ENCODE measurements at places on chromosomes 16 and 17.

DNA sequence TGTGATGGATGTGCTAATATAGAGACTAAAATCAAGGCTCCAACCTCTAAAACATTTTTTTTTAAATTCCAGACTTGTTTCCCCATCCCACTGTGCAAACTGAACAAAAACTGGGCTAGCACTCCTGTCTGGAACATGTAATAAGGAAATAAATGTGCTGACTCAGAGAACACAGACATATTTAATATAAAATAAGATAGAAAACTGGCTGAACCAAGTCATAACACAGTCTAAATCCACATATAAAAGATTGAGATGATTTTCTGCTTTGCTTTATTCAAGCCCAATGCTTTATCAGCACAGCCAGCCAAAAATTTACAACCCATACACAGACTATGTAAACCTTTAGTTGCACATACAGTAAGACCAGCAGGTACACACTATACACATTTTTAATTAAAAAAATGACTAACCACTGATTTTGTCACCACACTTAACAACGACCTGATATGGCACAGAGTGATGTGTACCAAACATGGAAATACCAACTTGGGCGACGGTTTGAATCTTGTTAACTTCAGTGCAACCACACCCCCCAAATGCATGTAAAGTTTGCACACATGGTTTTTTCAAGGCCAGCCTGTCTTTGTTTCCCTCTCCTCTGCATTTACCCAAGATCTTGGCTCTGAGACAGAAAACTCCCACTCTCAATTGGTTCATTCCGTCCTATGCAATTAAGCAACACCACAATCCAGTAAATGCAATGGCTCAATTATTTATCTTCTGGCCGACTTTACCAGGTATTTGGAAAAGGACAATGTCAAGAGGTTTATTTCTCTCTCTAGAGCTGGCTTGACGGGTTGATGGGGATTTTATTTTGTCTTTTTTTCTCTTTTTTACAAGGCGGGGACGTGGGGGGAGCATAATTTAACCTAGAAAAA is 1.2 kb downstream of the STAT3 start:
- DNase-seq: no peak

DNA sequence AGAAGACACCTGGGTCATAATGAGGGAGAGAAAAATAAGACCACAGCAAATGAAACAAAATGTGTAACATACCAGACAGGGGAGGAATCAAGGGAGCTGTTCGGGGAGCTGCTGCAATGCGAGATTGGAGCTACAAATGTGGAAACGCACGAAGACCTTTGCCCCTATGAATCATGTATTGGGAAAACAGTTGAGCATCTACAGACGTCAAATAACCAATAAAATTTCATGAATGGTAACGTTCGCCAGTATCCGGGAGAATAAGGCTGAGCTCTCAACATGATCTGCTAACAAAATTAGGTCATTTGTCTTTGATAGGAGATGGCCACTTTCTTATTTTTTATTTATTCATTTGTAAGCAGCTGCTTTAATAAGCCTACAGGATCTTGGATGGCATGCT is 486.2 kb upstream of the RBFOX1 start:
- DNase-seq: no peak

GRCh38 chr16:88455610-88456355 is 2.7 kb downstream of the ZFPM1 start:
- peak; percentile 68 for DNase-seq

DNA sequence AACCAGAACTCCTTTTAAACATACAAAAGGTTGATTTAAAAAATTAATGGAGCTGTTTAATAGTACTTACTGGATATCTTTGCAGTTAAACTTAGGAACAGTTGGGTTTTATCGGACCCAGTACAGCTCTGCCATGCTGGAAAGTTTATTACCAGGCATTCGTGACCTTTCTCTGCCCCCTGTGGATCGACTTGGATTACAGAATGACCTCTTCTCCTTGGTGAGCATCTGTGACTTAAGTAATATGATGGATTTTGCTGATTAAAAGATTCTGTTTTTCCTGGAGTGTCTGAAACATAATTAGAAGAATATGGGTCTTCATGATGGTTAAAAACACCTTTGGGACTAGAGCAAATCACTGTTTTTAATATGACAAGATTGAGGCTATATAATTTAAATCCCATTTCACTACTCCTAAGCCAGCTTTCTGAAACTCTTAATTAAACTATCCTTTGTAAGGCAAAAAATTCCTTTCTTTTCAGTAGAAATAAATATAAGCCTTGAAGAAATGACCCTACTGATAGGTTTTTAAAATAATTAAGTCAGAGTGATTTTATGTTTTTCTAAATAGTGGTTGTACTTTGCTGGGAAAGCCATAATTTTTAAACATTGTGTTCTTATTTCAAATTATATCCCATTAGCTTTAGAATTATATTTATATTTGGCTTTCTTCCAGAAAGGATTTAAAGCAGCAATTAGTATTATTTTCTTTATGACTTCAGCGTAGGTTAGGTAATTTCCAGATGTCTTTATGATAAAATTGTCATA is 45.7 kb upstream of the KPNB1 start:
- DNase-seq: no peak

DNA sequence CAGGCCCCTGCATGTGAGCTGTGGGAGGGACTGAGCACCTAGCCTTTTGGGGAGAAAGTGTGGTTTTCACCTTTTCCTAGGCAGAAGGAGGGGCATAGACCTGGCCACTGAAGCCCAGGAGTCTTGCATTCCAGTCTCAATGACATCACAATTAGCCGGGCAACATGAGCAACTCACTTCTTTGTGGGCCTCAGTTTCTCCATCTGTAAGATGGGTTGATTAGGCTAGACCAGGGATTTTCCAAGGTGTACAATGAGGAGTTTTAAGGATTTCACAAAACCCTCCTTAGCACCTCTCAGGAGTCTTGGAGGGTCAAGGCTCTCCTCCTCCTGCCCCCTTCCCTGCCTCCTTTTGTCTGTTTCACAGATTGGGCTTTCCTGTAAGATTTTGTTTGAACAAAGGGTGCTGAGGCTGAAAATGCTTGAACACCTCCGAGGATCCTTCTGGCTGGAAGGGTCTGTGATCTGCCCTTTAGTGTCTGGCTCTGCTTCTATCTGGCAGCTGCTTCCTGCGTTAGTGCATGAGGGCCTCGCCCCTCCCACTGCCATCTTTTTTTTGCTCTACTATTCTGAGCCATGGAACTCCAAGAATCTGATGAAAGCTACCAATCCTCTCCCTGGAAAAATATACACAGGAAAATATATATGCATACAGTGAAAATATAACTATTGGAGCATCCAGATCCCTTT is 52.4 kb upstream of the ETV4 start:
- DNase-seq: no peak

Data from stimulated activated CD4-positive, alpha-beta T cell treated with anti-CD3 and anti-CD28 coated beads, Interleukin-2, amount 100 ng/mL, for 48 hours (primary cell).